ENCODE measurements at places on chromosomes 7 and 10.

DNA sequence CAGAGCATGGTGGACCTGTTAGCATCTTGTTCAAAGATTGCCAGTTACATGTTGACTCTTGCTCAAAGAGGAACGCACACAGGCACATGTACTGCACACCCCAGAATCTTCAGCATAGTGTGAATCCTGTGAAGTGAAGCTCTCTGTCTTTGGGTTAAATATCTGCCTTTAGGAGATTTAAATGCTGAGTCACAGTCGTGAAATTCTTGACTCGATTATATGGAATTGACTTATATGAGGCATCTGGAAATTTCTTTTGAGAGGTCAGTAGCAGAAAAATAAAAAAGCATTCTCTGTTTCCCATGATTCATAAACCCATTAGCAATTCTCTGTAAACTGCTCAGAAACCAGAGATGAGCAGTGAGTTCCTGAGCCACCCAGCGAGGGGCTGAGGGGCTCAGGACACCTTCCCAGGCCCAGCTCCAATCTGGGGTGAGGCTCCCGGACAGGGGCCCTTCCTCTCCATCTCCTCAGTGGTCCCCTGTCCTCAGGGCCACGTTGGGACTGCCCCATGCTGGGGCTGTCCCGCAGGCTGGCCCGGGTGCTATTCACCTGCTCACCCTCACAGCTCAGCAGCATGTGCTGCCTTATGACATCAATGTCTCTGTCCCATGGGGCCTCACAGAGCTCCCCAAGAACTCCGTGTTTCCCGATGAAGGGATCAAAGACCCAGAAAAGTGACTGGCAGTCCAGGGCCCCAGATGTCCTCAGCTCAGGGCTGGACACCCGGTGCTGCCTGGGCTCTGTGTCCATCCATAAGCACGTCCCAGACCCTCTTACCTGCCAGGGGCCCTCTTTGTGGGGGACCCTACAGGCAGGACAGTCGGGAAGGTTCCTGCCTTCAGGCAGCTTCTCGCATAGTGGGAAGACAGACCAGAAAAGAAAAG, 50.0 kb upstream of the INSIG1 start:
- no peak for DNase-seq
- peaks cover 4% of the 10 kb centered on the region for H3K27me3 ChIP-seq
- no peaks in the 10 kb centered on the region for H3K36me3 ChIP-seq
- no peak overlapping the region for H3K4me3 ChIP-seq

GRCh38 chr7:120966961-120967360, 16.4 kb downstream of the ING3 start:
- no peak overlapping the region for H3K27ac ChIP-seq
- no peak overlapping the region for H3K4me3 ChIP-seq
- no peak for DNase-seq
- H3K4me1 ChIP-seq, result no peaks in the 10 kb centered on the region

- no peak for DNase-seq
- H3K4me3 ChIP-seq, result no peak overlapping the region
- no peaks in the 10 kb centered on the region for H3K4me1 ChIP-seq
These were observed 34.5 kb upstream of the CUX1 start for GRCh38 chr7:101782896-101783295.

DNA sequence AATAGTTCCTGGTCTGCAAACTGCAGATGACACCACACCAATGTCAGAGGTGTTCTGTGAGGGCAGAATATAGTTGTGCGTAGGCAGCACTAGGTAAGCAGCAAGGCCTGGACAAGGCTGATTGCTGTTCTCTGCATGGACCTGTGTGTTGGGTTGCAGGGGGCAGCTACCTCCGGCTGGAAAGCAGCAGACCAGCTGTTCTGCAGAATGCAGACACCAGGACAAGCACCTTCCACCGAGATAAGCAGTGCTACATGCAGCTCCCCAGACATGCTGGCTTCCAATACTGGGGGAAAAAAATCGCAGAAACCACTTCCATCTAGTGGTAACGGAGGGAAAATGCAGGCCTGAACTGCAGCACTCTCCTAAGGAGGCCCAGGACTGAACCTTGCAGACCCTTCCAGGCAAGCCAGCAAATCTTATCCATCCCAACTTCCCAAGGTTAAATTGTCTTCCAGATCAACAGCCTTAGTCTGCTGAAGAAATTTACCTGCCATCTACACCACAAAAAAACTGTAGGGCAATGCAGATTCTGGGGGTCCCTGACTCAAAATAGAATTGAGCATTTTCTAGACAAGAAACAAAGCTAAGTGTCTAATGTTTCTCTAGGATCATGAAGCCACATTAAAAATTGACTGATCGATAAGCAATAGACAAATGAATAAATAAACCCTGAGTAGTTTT, 50.5 kb upstream of the COBL start:
- no peaks in the 10 kb centered on the region for H3K36me3 ChIP-seq
- no peak overlapping the region for H3K4me3 ChIP-seq
- DNase-seq, result peak; percentile 22
- peaks cover 2% of the 10 kb centered on the region for H3K27me3 ChIP-seq

- DNase-seq, result no peak
- H3K36me3 ChIP-seq, result peaks cover 7% of the 10 kb centered on the region
- H3K27me3 ChIP-seq, result no peaks in the 10 kb centered on the region
- peaks cover 5% of the 10 kb centered on the region for H3K4me1 ChIP-seq
These were observed 32.1 kb downstream of the SGPL1 start for GRCh38 chr10:70847659-70848360.

- peak; percentile 1 for DNase-seq
- no peak overlapping the region for H3K27ac ChIP-seq
- H3K4me3 ChIP-seq, result no peak overlapping the region
- no peaks in the 10 kb centered on the region for H3K36me3 ChIP-seq
These were observed 339.7 kb downstream of the PTPRN2 start for GRCh38 chr7:158247758-158248487.
